ENCODE measurements at places on chromosomes 7 and 10.

DNA sequence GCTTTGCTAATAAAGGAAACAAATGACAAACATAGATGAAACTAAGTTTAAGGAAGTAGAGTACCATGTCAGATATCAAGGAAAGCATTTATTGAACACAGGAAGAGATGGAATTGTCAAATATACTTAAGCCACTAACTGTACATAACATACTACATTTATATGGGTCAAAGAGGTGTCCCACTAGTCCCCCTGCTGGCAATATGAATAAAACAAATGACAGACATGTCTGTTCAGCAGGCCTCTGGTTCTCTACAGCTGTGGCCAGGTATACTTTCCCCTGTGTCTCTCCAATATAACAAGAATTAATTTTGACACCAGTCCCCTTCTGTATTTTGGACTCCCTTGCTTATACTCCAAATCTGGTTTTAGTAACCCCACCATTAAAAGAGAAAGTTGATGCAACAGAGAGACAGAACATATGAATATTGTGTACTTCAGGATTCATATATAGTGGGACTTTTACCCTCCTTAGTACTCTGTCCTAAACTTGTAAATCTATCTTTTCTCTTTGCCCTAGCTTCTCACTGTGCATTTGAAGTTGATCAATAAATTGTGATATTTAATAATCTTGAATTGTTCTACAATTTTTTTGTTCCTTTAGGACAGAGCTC is 42.9 kb downstream of the CD36 start:
- no peak for DNase-seq

- DNase-seq: no peak
Measured at GRCh38 chr7:84362828-84363227, 168.2 kb upstream of the SEMA3A start.

DNA sequence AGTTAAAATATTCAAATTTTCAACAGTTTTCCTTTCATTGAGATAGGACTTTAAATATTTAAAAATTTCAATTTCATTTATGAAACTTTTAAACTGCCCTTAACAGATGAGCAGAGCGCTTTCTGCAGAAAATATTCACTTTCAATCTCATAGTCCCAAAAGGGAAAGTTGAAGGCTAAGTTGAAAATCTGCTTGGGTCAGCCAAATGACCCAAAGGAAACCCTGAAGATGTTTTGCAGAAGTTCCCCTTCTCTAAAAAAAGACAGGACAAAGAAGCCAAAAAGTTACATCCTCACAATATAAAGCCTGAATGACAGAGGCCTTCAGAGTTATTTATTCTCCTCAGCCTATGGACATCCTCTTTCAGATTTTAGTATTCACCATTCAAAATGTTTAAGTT is 17.6 kb upstream of the SCIN start:
- DNase-seq: no peak

DNA sequence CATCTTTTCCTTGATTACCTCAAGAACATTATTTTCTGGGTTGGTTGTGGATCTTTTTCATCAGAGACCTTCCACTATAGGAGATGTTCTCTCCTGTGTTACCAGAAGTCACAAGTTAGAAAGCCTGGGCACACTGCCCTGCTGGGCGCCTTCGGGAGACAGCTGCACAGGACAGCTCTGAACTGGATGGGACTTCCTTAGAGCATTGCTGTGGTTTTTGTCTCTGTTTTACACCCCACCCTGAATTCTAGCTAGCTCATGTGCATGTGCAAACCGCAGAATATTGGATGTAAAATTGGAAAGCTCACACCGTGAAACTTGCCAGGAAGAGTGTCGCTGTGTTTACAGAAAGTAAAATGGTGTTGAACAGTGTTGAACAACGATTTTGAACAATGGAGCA is 54.4 kb upstream of the SEC61G start:
- no peak for DNase-seq

DNA sequence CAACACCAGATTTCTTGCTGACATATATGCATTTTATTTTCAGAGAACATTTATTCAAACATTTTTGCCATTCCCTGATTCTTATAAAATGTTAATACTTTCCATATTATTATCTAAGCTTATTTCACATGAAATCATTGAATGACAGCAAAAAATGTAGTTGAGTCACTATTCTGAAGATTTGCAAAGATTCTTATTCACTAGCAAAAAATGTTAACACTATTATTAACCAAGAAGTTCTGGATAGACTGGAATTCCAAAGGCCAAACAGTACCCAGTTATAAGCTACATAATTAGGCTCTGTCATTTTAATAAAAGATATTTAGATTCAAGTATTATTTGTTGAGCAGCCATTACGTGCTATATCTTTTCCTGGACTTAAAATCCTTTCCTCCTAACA is 4.3 kb downstream of the GSTO2 start:
- DNase-seq: no peak

DNA sequence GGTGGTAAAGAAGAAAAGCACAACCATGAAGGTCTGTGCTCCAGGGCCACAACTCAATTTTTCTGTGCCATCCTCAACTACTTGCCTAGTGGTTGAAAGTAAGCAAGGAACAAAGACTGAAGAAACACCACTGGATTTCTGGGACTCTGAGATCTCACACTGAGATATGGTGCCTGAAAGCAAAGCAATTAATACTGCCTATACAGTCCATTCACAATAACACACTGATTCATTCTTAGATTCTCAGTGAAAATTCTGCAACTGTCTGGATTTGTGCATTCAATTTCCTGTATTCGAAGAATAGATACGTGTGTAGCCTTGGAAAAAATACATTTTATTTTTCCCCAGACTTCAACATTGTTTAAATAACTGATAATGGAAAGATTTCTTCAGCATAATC is 116.4 kb upstream of the FAM133B start:
- DNase-seq: no peak

- DNase-seq: no peak
Measured at GRCh38 chr10:21912625-21913024, 90.9 kb downstream of the DNAJC1 start.

GRCh38 chr7:81210137-81211064 is 291.6 kb upstream of the SEMA3C start:
- DNase-seq: no peak

DNA sequence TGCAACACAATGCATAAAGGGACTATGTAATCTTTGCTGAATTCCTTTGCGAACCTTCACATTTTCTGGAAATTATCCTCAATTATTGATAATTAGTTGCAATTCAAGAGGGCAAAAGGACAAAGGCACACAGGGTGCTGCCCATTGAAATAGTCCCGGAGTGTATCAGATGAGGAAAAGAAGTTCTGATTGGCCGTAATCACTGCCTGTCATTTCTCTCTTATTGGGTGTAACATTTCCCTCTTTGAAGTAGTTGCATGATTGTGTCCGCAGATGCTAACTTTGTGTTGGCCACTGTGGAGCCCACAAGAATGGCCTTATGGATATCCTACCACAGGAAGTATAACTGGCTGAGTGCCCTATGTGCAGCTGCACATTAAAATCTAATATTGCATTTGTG is 35.1 kb upstream of the TAS2R16 start:
- no peak for DNase-seq

Data from stimulated activated CD4-positive, alpha-beta T cell treated with anti-CD3 and anti-CD28 coated beads, Interleukin-1b, Interleukin-23, amount 100 ng/mL, for 1 hour (primary cell).